CD4-positive, alpha-beta memory T cell (primary cell): ENCODE measurements at places on chromosomes 4 and X.

- DNase-seq: no peak
These were observed 40.1 kb downstream of the NUDT11 start for GRCh38 chrX:51456246-51456645.

- no peak for DNase-seq
These were observed 2.7 kb downstream of the EFNB1 start for GRCh38 chrX:68831405-68832100.

DNA sequence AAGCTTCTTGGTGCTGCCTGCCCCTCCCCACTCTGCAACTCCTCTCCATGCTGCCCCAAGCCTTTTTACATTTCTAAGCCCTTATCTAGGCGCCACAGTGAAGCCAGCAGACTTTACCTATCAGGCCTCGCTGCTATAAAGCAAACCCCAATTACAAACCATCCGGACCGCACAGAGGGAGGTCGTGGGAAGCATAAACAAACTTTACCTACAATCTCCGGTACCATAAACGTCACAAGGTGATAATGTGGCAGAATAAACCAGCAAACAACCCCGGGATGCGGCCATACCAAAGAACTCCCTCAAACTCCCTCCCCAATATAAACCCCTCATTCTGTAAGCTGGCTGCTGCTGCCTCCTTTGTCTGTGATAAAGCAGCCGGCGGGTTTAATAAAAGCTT, 54.0 kb upstream of the ZCCHC13 start:
- no peak for DNase-seq

GRCh38 chr4:109078724-109079123, 223.7 kb downstream of the COL25A1 start:
- no peak for DNase-seq

- DNase-seq: no peak
These were observed 384.6 kb downstream of the IDS start for GRCh38 chrX:149120459-149120858.

DNA sequence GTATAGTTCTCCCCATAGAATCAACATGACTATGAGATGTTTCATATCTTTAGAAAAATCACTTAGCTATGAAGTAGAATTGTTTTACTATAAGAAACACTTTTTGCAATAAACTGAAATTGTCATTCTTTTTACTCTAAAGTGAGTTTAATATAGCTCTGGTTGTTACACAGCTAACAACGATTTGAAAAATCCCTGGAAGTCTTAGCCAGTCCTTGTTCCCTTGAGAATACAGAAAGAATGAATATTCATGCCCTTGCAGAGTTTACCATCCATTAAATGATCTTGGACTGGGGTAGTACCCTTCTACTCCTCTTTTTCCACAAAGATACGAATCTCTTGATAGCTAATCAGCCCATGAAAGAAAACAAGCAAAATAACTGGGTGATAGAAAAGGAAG, 141.8 kb downstream of the JADE1 start:
- DNase-seq: no peak

- DNase-seq: no peak
These were observed 149.3 kb downstream of the SOWAHB start for GRCh38 chr4:76748649-76749048.

DNA sequence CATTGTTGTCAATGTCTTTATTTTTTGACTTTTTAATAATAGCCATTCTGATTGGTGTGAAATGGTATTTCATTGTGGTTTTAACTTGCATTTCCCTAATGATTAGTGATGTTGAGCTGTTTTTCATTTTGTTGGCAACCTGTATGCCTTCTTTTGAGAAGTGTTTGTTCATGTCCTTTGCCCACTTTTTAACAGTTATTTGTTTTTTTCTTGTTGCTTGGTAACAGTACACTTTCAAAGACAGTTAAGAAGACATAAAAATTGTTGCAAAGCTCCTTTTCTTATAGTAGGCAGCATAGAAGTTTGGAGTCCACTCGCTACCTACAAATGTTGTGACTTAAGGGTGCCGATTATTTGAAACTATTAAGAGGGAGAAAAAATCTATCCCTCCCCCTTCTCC, 48.7 kb upstream of the SLC7A11 start:
- no peak for DNase-seq

- DNase-seq: no peak
These were observed 125.0 kb upstream of the MBNL3 start for GRCh38 chrX:132613801-132614200.

- no peak for DNase-seq
These were observed 239.0 kb upstream of the GLRA2 start for GRCh38 chrX:14290335-14290734.

GRCh38 chr4:185740471-185740873, 71.5 kb downstream of the SORBS2 start:
- no peak for DNase-seq

- DNase-seq: no peak
These were observed 2.0 kb downstream of the HS3ST1 start for GRCh38 chr4:11426731-11427120.

DNA sequence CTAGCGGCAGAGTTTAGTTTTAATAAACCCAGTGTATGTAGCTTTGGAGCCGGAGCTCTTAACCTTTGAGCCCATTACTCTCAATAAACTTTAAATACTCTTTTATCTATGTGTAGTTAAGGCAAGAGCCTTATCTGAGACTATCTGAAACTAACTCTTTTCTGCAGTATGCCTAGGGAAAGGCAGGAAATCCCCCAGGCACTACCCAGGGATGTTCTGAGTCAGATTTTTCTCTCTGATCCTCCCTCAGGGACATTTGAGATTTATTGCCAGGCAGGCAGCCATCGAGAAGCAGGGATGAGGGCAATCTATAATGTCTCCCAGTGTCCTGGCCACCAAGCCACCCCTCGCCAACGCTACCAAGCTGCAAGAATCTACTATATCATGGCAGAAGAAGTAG, 39.1 kb downstream of the HEPH start:
- no peak for DNase-seq

DNA sequence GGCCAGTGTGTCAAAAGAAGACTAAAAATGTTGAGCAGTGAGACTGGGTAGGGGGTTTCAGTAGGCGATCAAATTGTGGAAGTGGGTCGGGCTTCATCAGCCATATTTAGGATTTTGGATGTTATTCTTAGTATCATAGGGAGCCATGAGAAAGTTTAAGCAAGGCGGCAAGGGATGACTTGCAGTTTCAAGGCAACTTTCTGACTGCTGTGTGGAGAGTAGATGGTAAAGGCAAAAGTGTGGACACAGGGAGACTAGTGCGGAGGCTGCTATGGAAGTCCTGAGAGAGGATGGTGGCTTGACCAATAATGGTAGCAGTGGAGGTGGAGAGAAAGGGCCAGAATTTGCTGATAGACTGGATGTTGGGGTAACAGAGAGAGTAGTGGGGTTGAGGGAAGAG, 15.4 kb downstream of the GK start:
- DNase-seq: no peak

DNA sequence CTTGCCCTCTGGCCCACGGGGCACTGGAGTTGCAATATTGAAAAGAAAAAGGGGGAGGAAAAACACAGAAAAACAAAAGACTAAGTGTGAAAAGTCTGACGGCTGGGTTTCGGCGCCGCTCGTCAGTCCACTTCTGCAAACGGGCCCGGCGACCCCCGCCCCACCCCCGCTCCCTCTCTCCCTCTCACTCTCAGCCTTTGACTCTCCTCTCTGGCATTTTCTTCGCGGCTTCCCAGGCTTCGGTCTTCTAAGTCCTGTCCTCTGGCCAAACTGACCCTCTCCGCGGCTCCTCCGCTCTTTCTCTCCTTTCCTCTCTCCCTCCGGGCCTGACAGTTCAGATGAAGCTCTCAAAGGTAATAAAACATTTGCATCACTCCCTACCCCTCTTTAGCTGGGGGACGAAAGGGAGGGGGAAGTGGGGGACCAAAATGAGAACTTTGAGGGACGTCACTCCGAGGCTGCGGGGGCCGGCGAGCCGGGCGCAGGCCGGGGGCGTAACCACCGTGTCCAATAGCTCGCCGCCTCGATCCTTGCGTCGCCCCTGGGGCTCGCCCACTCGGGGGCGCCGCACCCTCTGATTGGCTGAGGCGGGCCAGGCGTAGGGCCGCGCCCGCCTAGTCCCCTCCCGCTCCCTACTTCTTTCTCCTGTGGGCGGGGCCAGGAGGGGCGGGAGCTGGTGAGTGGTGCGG, at the start of gene NKX6-1:
NKX6-1 (minus strand) TSS at position 358 of the 689 bp plus-strand sequence. CDS start 1,064 bp downstream, outside the sequence.
- DNase-seq: no peak

- peak; percentile 49 for DNase-seq
These were observed 797 bp downstream of the TXLNG start for GRCh38 chrX:16786791-16787735.

GRCh38 chrX:7216981-7217587, 69.1 kb upstream of the PUDP start:
- no peak for DNase-seq

DNA sequence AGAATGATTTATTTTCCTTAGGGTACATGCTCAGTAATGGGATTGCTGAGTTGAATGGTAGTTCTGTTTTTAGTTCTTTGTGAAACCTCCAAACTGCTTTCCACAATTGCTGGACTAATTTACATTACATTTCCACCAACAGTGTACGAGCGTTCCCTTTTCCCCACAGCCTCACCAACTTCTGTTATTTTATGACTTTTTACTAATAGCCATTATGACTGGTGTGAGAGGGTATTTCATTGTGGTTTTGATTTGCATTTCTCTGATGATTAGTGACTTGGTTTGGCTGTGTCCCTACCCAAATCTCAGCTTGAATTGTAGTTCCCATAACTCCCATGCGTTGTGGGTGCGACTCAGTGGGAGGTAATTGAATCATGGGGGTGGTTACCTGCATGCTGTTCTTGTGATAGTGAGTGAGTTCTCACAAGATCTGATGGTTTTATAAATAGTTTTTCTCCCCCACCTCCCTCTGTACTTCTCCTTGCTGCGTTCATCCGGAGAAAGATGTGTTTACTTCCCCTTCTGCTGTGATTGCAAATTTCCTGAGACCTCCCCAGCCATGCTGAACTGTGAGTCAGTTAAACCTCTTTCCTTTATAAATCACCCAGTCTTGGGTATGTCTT, 95.1 kb downstream of the GBA3 start:
- DNase-seq: no peak

GRCh38 chrX:132504417-132504816, 15.6 kb upstream of the MBNL3 start:
- no peak for DNase-seq

GRCh38 chr4:121706595-121707021, 9.8 kb upstream of the ANXA5 start:
- DNase-seq: peak; percentile 28

DNA sequence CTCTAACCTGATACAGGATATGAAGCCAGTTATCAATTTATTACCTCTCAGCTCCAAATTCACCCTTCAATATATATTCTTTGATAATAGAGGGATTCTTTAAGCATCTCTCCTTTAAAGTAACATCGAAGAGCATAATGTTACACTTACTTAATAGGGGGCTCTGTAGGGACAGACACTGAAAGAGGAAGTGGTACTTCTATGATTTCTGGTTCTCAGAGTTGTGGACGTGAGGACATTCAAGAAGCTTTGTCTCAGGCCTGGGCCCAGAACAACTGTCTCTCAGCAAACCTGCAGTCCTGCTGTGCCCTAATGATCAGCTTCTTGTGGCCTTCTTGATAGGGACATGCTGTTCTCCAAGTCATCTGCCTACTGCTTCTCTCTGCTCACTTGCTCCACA, 4.2 kb upstream of the ZXDB start:
- no peak for DNase-seq

GRCh38 chr4:113971706-113972360, 7.6 kb downstream of the ARSJ start:
- no peak for DNase-seq

- no peak for DNase-seq
These were observed 674 bp downstream of the SH3D19 start for GRCh38 chr4:151324752-151325110.

DNA sequence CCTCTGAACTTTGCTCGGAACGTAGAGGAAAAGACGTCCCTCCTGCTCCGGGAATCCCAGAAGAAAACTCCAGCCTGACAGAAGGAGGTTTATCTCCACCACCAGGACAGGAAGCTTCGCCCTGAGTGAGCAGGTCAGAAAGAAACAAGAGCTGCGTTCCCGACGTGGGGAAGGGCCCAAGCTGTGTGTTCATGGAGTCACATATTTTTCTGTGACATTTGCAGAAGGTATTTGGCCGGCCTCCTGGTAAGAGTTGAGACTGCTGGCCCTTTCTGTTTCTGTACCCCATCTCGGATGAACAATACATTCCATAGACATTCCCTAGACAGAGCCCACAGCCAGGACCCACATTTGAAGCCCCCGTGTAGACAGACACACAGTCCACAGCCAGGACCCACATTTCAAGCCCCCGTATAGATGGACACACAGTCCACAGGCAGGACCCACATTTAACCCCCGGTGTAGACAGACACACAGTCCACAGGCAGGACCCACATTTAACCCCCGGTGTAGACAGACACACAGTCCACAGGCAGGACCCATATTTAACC, 230.8 kb downstream of the SHOX start:
- no peak for DNase-seq

DNA sequence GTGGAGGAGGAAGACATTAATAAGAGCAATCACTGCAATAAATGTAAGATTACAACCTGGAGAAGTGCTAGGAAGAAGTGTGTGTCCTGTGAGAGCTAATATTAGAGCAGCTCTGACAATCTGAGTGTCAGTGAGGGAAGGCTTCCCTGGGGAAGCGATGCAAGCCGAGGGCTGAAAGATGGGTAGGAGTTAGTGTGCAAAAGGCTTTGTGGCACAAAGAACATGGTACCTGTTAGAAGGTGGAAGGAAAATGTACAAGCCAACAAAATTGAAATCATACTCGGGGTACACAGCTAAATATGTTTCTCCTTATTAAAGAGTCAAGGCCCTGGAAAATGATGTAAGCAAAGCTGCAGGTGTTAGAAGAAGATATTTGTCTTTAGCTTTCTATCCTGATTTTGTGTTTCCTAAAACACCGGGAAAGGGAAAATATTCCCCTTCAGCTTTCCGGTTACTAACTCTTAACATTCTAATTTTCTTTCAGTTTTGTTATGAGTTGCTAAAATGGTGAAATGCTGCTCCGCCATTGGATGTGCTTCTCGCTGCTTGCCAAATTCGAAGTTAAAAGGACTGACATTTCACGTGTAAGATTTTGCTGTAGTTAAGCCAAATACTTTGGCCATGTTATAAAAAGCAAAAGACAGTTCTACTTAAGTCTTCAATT, 808 bp downstream of the THAP6 start:
- DNase-seq: peak; percentile 45
